AML-193 (cell line): ENCODE measurements at places on chromosomes 2 and 18.

- DNase-seq, result peak; percentile 64
These were observed 17.1 kb upstream of the NFE2L2 start for GRCh38 chr2:177281400-177282180.

- DNase-seq, result no peak
These were observed 160.3 kb downstream of the IKZF2 start for GRCh38 chr2:212991120-212991519.

GRCh38 chr18:71673954-71674353 lies 870.2 kb downstream of the CBLN2 start:
- DNase-seq, result no peak

GRCh38 chr2:8796315-8796848 lies 41.0 kb downstream of the KIDINS220 start:
- DNase-seq, result no peak
